ENCODE measurements at places on chromosomes 4 and X.

DNA sequence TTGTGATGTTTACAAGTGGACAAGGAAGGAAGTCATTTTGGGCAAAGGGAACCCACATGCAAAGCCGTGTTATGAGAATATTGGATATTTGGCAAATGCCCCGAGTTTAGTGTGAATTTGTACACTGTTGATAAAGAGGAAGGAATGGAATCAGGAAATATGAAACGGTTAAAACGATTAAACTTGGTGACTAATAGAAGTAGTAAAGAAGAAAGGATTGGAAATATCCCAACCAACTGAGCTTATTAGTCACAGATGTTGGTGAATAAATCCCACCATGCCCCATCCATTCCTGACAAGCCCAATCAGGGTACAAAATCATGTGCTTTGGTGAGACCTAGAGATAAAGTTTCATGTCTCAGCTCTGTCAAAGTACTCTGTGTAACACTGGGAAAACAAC lies 22.0 kb downstream of the ARHGAP24 start:
- no peak for DNase-seq

DNA sequence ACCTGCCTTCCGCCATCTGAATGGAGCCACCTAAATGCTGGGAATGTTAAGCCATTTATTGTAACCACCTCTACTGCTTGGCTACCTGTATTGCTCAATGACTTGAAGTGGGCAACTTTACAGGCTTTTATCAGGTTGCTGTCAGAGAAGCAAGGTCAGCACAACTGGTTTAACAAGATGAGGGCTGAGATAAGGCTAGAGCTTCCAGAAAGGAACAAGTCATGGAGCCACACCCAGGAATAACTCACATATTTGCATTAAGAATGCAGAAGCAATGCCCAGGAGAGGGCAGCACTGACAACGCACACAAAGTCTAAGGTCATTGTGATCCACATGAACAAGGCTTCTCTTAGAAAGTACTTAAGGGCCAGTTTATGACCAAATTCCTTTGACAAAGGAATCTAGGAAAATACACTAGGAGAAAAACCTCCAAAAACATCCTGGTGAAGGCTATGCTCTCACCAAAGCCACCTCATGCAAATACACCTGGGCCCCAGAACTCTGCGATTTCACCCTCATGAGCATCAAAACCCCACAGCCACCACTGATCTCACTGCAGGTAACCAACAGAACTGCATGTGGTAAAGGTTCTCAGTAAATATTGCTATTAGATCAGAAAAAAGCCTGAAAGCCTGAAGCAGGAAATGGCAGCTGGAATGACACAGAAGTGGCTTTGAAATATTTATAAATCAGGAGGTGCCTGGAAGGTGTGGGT lies 15.0 kb upstream of the STS start:
- no peak for DNase-seq

DNA sequence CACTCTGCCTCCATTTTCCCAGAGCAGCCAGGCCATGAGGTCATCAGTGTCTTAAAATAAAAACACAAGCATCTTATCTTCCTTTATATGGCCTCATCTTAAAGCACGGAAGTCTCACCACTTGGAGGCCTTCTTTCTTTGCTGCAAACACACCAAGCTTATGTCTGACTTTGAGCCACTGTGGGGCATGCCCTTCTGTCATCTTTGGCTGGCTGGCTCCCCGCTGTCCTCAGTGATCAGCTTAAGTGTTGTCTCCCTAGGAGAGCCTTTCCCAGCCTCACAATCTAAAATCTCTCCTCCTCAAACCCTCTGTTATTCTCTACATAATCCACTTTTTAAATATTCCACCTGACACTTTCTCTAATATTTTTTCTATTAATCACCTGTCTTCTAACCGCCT lies 191.6 kb upstream of the TTC29 start:
- no peak for DNase-seq

- DNase-seq, result no peak
Observed at GRCh38 chr4:56086561-56086960, 137.8 kb downstream of the CEP135 start.

GRCh38 chr4:101441446-101441845 lies 94.1 kb upstream of the PPP3CA start:
- no peak for DNase-seq

DNA sequence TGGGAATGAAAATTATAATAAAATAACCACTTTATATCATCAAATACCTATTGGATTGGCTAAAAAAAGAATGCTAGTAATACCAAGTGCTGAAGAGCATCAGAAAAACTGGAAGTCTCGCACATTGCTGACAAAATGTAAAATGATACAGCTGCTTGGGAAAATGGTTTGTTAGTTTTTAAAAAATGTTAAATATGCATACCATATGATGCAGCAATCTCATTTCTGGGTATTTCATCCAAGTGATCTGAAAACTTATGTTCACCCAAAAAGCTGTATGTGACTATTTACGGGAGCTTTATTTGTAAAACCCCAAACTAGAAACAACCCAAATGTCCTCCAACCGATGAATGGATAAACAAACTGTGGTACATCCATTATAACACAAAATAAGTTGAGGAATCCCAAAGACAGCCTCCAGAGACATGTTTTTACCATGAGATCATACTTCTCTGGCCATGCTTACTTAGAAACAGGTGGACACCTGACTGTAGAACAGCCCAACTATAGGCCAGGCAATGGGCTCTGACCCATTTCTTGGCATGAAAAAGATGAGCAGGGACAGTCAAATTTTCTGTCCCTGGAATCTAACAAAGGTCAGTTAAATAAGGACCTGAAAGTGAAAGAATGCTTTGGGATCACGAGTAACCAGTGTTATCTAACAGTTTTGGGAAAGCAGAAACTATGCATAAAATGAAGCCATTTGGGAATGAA lies 47.5 kb upstream of the FAM120C start:
- DNase-seq, result no peak

DNA sequence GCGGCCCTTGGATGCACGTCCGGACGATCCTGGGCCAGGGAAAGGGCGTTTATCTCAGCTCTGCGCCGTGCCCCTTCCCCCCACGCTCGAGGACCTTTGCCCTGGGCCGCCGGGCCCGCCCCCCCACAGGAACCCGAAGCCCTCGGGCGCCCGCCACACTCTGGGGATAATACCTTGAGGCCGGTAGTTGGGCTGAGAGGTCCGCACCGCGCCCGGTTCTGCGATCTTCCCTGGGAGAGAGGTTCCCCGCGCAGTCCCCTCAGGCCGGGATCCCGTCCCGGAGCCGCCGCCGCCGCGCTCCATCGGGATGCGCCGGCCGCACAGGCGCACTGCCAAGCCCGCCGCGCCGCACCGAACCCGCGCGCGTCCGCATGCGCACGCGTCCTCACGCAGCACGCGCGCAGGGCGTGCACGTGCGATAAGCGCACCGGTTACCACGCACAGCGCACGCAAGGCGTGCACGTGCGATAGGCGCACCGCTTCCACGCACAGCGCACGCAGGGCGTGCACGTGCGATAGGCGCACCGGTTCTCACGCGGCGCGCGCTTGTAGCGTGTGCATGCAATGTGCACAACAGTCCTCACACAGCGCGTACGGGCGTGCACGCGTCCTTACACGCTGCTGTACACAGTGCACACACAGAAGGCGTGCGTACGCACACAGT lies at the start of gene MAP7D2:
Gene MAP7D2, minus strand, starts transcription at position 331 of the 664 bp plus-strand sequence. Its CDS starts 28 bp downstream, at position 303.
- no peak for DNase-seq

DNA sequence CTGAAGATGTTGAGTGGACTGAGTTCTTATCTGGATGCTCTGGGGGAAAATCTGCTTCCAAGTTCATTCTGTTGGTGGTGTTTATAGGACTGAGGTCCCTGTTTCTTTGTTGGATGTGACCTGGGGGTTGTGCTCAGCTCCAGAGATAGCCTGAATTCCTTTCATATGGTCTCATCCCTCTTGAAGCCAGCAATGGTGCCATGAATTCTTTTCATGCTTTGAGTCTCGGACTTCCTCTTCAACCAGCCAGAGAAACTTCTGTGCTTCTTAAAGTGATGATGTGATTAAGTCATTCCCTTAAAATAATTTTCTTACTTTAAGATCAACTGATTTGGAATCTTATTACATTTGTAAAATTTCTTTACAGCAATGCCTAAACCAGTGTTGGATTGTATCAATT lies 233.8 kb upstream of the UGT8 start:
- DNase-seq, result no peak

DNA sequence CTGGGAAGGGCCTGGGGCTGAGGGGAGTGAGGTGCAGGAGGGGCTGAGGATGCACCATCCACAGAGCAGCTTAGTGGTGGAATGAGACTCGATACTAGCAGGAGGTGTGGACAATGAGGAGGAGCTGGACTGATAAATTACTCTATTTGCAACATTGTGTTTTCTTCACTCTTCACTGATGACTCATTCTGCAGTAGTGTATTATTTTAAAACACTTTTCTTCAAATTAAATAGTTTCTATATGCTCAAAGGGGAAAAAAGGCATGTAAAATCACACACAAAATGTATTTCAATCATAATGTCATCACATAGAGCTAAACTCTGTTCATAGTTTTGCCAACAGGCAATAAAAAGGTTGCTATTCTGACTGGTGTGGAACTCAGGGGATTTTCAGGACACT lies 467.0 kb upstream of the CTSO start:
- no peak for DNase-seq

DNA sequence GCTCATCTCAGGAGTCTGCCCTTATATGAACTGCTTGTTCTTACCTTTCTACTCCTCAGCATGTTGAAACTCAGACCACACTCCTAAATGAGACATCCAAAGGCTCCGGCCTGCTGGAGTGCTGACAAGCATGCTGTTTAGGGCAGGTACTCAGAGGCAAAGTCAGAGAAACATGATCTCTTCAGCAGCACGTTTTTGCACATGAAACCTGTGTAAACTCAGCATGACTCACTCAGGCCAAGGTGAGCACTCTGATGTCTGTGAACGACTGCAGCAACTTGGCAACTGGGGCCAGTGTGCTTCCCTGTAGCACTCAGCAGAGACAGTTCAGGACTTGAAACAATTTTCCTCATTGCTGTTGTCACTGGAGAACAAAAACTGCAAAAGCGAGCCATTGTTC lies 109.6 kb downstream of the PACRGL start:
- no peak for DNase-seq

DNA sequence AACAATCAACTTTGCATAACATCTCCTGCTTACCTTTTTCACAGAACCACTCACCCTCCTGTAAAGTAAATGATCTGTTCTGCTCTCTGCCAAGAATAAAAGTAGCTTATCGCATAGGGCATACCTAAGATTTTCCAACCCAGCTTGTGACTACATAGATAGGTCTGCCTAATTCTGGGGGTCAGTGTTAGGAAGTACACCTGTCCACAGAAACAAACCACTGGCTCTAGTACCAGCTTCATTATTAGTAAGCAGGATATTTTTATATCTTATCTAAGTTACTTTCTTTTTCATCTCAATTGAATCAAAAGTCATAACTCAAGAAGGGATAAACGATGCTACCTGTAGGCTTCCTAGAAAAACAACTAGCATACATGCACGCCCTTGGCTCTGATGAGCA lies 23.8 kb downstream of the CXCL1 start:
- no peak for DNase-seq

DNA sequence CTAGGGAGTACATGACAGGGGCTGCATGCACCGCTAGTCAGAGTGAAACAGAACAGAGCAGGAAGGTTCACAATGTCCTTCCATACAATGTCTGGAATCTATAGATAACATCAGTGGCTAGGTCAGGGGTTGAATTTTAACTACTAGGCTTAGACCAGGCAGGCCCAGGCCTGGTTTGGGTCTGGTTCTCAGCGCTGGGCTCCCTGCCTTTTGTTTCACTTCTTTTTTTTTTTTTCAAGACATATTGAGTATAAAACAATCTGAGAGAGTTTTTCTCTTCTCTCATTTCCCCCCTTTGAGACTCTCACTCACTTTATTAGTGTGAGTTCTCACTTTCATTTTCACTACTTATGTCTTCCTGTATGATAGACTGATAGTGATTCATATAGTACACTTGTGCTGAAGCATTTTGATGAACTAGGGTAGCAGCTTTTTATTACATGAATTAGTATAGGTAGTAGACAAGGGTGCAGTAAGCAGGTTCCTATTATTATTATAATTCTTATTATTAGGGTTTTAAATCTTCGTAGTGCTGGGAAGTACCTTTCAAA lies 120.0 kb upstream of the ZDHHC15 start:
- DNase-seq, result no peak

DNA sequence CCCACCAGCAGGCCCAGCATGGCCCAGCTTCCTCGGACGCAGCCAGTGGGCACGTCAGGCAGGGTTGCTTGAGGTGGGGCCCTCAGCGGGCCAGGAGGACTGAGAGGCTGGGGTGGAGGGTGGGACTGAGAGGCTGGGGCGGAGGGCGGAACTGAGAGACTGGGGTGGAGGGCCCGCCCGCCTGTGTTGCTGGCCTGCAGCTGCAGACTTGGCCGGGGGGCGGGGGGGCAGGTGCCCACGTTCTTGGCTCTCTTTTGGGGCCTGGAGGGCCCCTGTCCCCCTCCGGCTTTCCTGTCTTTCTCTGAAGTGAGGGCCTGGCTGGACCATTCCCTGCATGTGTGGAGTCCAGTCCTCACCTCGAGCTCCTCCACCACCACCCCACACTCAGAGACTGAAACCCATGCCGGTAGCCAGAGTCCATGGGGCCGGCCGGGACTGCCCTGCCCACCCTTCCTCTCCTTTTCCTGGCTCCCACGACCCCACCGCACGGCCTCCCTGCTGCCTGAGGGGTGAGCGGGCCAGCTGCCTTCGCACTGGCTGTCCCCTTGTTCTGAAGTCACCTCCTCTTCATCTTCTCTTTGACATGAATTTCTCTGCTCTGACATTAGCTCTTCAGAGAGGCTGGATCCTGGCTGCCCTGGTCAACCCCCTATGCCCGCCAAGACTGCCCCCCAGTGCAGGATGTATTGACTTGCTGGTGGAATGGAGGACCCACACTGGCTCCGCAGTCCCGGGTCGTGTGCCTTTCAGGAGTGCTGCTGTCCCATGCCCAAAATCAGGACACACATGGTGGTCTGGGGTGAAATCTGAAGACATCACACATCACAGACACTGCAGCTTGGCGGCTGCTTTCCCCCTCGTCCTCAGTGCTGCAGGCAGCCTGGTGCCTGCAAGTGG lies 10.1 kb upstream of the NKX1-1 start:
- no peak for DNase-seq

DNA sequence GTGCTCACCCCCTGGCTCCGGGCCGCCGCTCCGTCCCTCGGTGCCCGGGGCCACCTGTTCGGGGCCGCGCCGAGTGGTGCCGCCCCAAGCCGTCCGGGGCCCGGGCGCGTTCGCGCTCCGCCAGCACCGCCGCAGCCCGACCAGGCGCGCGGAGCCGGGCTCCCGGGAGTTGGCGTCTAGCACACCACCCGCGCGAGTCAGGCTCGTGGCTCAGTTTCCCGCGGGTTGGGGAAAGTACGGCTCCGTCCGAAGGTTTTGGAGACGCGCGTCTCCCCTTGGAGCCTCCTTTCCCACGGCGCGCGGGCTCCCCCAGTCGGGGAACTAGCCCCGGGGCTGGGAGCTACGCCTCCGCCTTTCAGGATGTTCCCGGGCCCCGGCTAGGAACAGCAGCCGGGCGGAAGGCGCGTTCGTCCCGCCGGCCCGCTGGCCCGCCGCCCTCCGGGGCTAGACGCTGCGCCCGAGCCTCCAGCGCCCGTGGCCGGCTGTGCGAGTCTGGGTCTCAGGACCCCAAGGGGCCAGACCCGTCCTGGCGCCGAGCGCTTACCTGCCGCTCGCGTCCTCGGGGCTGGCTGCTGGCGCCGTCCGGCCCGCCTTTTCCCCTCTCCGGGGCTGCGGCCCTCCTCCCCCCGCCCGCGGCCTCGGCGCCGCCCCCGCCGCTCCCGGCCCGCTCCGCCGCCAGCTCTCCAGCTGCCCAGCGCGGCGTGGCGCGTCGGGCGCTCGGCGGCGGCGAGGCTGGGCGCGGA lies at the start of gene ADGRG2:
Gene ADGRG2, minus strand, starts transcription at position 571 of the 743 bp plus-strand sequence. CDS start 53,634 bp downstream, outside the sequence.
- DNase-seq, result no peak

- peak; percentile 11 for DNase-seq
Observed at GRCh38 chrX:81195712-81196111, 6.0 kb downstream of the HMGN5 start.

GRCh38 chrX:5113128-5113527 lies 1115.5 kb downstream of the NLGN4X start:
- no peak for DNase-seq
